Dorsolateral prefrontal cortex (tissue), 122 donors: ENCODE measurements at places on chromosomes 5 and 9. TPM values are rescaled to one million over a fixed set of nuclear protein-coding genes. Genes with fewer than 3 reads are reported as not detected.

Gene FOXD4
- not detected for total RNA-seq

GRCh38 chr9:122605691-122606090 is 8.8 kb upstream of the OR1Q1 start:
- DNase-seq = no peak

DNA sequence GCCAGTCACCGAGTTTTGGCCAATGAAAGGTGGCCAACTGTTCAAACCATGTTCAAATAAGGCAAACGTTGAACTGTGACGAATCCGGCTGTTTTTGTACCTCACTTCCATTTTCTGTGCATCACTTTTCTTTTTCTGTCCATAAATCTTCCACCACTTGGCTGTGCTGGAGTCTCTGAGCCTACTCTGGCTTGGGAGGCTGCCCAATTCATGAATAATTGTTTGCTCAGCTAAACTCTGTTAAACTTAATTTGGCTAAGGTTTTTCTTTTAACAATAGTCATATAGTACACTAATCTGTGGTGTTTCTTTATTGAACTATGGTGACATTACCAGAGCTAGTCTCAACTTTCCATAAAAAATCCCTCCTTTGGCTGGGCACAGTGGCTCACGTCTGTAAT is 11.3 kb downstream of the NIM1K start:
- no peak for DNase-seq

DNA sequence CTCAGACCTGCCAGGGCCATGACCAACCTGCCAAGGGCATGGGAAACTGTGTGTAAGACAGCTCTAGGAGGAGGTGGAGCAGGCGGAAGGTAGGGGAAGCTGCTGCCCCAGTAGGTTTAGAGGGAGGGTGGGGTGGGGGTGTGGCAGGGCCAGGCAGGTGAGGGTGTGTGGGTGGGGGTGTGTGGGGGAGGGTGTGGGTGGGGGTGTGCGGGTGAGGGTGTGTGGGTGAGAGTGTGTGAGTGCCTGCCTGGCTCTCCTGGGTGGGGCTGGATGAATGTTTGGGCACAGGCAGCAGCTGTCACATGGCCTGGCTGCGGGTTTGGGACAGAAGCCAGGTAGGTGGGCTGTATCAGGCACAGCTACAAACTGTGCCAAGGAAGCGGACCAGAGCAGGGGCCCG is 8.8 kb upstream of the N4BP3 start:
- DNase-seq = no peak

DNA sequence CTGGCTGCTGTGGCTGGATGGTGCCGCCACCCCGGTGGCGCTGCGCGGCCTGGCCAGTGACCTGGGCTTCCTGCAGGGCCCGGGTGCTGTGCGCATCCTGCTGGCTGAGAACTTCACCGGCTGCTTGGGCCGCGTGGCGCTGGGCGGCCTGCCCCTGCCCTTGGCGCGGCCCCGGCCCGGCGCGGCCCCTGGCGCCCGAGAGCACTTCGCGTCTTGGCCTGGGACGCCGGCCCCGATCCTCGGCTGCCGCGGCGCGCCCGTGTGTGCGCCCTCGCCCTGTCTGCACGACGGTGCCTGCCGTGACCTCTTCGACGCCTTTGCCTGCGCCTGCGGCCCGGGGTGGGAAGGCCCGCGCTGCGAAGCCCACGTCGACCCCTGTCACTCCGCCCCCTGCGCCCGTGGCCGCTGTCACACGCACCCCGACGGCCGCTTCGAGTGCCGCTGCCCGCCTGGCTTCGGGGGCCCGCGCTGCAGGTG is 17.5 kb downstream of the CRB2 start:
- DNase-seq = no peak

DNA sequence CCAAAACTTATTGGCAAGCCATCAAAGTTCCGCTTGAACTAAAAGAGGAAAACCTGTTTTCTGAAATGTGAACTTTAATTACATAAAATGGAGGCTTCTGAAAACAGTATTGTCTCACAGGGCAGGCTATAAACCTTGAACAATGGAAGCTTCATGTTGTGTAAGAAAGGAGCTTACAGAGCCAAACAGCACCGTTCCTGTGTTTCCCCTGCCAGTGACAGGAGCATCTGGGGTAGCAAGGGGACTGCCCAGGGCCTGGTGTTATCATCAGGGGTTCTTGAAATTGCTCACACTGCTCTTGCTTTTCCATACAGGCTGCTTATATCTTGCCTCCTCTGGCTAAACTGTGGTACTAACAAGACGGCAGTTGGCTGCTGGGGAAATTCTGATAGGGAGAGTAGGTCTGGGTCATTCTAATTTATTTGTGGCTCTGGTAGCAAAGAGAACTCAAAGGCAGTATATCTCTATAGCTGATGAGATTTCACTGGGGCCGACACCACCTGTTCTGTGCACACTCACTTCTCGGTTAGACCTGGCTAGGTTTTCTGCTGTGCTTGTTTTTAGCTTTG is 40.4 kb downstream of the BASP1 start:
- no peak for DNase-seq
